ENCODE measurements at places on chromosomes 4 and X.

DNA sequence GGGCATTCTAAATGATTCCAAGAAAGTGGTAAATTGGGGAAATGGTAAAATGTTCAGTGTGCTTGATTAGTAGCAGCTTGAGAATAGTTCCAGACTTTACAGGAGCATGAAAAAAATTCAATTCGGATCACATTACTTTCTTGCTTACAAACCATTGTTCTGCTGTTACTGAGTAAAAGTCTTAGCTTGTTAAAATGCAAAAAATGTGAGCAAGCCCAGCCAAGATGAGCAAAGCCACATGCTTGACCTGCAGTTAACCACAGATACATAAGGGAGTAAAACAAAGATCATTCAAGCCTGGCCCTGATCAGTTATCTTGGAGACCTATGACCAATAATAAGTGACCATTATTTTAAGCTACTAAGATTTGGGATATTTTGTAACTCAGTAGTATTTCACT, 562.9 kb upstream of the MAGEB2 start:
- no peak for DNase-seq

DNA sequence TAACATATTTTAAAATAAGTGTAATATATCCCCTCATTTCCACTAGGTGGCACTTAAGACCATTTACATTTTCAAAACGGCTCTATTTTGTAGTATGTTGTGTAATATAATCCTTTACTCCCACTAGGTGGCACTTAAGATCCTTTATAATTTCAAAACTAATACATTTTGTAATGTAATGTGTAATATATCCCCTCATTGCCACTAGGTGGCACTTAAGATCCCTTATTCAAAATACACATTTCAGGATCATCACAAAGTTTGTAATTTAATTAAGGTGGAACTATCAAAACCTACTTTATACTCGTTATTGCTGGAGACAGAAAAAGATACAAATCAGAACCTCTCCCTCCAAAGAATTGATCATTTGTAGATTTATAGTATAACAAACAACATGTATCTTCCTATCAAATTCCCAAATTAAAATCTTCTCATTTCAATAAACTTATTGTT, 132.5 kb downstream of the ARHGAP6 start:
- no peak for DNase-seq

GRCh38 chr4:73438582-73439215, 2.7 kb downstream of the AFP start:
- no peak for DNase-seq

DNA sequence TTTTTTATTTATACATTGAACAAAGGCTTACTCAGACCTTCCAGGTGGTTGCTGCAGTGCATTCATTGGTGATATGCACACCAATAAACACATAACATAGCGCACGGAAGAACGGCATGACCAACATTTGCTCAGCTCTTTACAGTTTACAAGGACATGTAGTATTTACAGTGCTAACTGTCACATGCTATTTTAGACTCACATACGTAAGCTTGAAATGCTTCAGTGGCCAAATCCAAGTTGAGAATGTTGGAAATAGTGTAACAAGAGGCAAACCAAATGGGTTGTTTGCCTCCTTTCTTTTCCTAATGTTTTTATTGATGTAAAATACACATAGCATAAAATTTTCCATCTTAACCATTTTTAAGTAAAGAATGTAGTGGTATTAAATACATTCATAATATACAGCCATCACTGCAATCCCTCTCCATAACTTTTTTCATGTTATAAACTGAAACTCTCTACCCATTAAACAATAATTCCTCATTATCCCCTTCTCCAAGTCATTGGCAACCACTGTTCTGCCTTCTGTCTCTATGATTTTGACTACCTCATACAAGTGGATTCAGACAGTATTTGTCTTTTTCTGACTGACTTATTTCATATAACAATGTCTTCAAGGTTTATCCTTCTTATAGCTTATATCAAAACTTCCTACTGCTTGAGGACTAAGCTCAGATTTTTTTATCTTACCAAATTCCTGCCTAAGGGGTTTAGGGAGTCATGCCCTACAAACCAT, 1722.9 kb upstream of the AGA start:
- no peak for DNase-seq

GRCh38 chrX:7943600-7944245, 16.5 kb upstream of the PNPLA4 start:
- DNase-seq = no peak

DNA sequence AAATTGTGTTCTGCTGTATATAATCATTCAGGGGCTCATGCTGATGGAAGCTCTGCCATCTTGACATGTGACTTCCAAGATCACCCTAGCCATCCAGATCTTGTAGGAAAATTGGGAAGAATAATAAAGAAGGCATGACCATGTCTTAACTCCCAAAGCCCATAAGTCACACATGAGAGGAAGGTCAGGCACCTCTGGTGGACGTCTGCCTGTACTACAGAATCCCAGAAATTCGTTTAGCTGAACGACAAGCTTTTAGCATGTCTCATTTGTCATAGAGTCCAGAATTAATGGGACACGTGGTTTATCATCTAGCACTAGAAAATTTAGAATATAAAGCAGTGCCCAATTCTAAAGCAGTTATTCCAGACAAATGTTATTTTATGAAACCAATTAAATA, 212.7 kb downstream of the CENPC start:
- DNase-seq = no peak

DNA sequence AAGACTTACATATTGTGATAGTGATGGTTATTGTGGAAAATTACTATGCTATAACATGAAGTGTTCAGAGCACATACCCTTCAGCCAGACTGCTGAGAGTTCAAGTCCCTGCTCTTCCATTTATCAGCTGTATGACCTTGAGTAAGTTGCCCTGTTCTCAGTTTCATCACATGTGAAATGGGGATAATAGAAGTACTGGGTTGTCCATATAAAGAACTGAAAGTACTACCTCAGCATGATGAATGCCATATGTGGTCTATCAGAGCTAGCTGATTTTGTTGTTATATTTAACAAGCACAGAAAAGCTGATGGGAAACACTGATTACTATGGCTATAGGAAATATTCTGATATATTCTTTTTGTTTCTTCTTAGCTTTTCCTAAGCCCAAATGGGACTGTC, 115.6 kb downstream of the REPS2 start:
- DNase-seq = no peak

GRCh38 chr4:101020956-101021355, 326.4 kb downstream of the PPP3CA start:
- no peak for DNase-seq

GRCh38 chr4:101367201-101367600, 19.9 kb upstream of the PPP3CA start:
- DNase-seq = no peak

DNA sequence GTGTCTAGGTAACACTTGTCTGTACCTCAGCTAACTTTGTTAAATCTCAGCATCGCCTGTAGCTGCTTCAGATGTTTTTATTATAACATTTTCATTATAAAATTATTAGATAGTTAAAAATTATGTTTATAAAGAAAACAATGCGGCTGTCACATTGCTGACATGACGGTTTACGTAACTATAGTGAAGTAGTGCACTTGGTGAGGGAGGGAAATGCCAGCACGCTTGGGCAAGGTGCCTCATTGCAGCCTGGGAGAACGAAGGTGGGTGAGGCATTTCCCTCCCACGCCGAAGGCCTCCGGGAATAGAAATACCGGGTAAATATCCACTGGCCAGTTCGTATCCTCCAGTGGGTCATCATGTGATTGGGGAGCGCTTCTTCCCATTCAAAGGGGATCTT, 15.9 kb downstream of the TMEM187 start:
- no peak for DNase-seq

DNA sequence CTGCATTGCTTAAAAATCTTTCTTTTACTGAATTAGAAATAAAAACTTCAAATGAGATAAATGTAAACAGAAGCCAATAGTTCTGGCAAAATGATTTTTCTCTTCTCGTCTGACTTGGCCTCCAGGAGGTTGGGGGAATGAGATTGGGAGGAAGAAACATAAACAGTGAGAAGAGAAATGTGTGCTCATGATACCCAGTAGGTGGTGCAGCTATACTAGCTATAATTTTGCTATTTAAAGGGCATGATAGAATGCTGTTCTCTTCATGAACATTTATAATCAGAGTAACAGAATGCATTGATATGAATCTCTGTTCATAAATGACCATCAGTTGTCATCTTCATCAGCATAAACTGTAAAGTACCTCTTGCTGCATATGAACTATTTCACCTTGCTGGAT, 85.5 kb downstream of the TACR3 start:
- DNase-seq = no peak

DNA sequence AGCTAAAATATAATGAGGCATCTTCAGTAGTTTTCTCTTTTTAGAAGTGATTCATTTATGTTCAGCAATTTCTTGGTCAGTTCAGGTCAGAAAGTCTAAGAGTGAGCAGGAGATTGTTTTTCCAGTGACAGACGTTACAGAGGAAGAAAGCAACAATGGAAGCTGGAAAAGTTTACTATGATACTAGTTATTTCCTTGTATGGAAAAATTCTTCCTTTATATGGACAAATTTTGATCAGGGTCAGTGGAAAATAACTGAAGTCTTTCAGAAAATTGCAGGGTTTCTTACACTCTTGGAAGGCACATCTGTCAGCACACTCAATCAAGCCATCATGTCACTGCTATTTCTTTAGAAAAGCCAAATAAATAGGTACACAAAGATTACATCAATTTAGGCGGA, 1120.7 kb downstream of the FAT4 start:
- no peak for DNase-seq

DNA sequence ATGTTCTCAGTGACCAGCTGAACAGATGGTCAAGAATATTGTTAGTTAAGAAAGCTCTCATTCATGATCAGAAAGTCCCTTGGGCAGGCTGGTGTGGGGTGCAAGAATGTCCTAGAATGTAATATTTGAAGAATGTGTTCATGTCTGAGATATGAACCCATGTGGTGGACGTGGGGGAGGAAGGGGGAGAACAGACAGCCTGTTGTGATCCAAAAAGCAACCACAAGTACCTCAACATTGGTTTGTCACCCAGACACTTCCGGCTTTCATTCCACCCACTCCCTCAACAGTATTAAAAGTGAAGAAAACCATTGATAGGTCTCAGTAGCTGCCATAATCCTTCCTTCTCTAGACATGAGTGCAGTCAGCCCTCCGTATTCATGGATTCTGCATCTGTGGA, 82.2 kb downstream of the MAML3 start:
- DNase-seq = peak; percentile 52

GRCh38 chr4:77240469-77241066, 83.6 kb downstream of the CCNG2 start:
- DNase-seq = peak; percentile 18

GRCh38 chr4:168522356-168522755, 25.5 kb downstream of the PALLD start:
- no peak for DNase-seq

DNA sequence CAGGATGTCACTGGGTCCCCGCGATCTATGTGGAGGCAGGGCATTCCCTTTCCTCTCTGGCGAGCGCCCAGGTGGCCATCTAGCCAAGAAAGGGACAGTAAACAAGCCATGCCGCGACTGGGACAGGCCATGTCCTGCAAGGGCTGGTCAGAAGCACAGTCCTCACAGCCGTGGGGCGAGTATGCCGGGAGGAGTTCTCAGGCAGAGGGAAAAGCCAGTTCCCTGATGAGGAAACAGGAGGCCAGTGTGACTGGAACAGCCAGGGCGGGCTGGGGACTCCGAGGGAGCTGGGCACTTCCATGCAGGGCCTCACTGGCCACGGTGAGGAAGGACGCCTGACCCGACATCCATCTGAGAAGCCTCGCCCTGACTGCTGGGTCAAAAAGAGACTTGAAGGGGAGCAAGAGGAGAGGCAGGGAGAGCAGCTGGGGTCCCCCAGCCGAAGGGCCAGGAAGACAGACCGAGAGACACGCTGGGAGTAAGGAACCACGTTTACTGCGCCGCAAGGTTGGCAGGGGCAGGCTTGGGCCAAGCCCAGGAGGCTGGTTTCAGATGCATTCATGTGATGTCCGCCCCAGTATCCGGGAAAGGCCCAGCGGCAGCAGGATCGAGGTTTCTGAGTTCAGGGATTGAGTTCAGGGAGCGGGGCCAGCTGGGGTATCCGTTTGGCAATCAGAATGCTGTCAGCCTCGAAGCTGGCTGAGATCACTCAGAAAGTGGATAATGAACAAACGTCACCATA, 15.0 kb downstream of the CFAP99 start:
- DNase-seq = no peak

- DNase-seq = no peak
Measured at GRCh38 chrX:95628796-95629195, 1055.8 kb upstream of the DIAPH2 start.

DNA sequence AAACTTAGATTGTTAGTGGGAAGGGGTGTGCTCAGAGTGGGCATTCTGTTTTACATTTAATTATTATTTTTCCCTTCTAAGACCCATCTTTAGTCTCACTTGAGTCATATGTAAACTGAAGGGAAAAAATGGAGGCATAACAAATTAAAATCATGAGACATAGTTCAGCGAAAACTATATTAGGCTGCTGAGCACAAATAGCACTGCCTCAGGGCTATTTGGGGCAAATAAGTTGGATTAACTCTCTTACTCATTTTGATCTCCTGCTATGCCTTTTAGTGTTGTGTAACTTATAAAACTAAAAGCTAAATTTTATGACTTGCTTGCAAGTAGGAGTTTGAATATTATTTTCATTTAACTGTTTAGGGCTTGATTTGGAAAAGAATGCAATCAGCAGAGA, 1329.2 kb upstream of the PCDH7 start:
- DNase-seq = no peak

DNA sequence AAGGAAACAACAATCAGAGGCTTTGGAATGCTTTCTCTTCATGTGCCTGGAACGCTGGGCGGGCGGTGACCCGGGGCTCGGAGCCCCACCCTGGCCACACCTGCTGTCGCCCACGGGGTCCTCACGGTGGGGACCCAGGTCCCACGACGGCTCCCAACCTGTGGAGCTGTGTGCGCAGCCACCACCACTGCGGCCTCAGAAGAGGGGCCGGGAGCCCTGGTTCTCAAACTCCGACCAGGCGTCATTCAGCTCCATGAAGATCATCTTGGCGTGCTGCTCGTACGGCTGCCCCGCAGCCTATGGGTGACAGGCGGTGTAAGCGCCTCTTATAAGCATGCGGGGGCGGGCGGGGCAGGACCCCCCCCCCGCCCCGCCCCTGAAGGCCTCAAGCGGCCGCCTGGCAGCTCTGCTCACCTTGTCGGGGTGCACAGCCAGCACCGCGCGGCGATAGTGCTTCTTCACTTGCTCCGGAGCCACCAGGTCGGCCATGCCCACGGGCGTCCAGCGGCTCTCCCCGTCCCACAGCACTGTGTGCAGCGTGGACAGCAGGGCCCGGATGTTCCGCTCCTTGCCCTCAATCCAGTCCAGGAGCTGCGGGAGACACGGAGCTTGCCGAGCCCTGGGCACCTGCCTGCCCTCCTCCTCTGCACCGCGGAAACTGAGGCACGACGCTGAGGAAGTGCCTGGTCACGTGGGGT, 23.7 kb upstream of the CPLX1 start:
- no peak for DNase-seq

- no peak for DNase-seq
Measured at GRCh38 chrX:38651625-38652601, 90.6 kb downstream of the TSPAN7 start.

All from CD4-positive, alpha-beta T cell (primary cell).